ENCODE measurements at places on chromosomes 3 and 15. TPM values are rescaled to one million over a fixed set of nuclear protein-coding genes. Genes with fewer than 3 reads are reported as not detected.

Gene CDHR4
- total RNA-seq: not detected

Gene TMPRSS7
- total RNA-seq: not detected

Gene CCDC39
- total RNA-seq: 0.52 TPM

Gene CTXND1
- not detected for total RNA-seq

GRCh38 chr15:81087066-81087465 lies 47.0 kb upstream of the CFAP161 start:
- no peaks in the 10 kb centered on the region for H3K36me3 ChIP-seq
- no peaks in the 10 kb centered on the region for H3K4me1 ChIP-seq

DNA sequence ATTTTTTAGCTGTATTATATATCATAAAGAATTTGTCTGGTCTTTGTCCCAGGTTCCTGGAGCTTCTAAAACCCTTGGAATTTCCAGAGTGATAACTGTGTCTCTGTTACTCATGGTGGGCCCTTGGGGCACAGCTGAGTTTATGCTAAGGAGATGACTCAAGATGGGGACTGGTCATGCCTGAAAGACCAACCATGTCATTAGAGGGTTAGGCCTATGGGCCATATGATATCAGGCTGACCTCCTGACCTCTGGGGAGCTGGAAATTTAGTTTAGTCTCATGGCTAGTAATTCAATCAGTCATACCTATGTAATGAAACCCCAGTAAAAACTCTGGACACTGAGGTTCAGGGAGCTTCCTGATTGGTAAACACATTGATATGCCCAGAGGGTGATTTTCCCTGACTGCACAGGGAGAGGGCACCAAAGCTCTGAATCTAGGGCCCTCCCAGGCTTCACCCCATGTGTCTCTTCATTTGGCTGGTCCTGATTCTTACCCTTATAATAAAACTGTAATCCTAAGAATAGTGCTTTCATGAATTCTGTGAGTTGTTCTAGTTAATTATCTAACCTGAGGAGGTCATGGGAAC lies 69.6 kb downstream of the EEFSEC start:
- peaks cover 12% of the 10 kb centered on the region for H3K36me3 ChIP-seq
- H3K27me3 ChIP-seq: no peaks in the 10 kb centered on the region
- no peak for DNase-seq
- peaks cover 4% of the 10 kb centered on the region for H3K4me1 ChIP-seq
- H3K27ac ChIP-seq: no peak overlapping the region

DNA sequence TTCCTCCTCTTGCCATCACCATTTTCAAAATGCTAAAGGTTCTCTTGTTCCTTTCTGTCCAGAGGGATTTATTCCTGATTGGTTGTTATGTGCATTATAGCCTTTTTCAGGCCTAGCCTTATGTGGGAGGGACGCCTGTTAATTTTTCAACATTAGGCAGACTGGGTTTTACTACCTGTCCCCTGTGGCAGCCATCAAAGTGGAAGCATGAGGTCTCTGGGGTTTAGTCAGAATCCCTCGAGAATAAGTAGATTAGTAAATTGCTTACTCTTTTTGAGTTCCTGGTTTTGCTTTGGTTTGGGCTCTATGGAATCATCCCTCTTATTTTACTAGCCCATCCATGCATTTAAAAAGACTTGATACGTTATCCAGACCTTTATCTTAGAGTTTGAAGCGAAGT lies 32.4 kb downstream of the PAK2 start:
- no peaks in the 10 kb centered on the region for H3K36me3 ChIP-seq
- no peak for DNase-seq
- no peak overlapping the region for H3K4me3 ChIP-seq
- H3K27me3 ChIP-seq: no peaks in the 10 kb centered on the region
- H3K27ac ChIP-seq: peak overlapping the region; percentile 28

- H3K4me1 ChIP-seq: peaks cover 39% of the 10 kb centered on the region
- H3K27me3 ChIP-seq: no peaks in the 10 kb centered on the region
- no peak overlapping the region for H3K4me3 ChIP-seq
- H3K27ac ChIP-seq: no peak overlapping the region
- no peaks in the 10 kb centered on the region for H3K36me3 ChIP-seq
- DNase-seq: no peak
Observed at GRCh38 chr15:78054518-78054917, 23.0 kb downstream of the TBC1D2B start.

- H3K4me1 ChIP-seq: no peaks in the 10 kb centered on the region
- H3K36me3 ChIP-seq: peaks cover 10% of the 10 kb centered on the region
- no peak overlapping the region for H3K4me3 ChIP-seq
- H3K27ac ChIP-seq: no peak overlapping the region
Observed at GRCh38 chr3:184144505-184144904, 9.3 kb downstream of the EIF2B5 start.

DNA sequence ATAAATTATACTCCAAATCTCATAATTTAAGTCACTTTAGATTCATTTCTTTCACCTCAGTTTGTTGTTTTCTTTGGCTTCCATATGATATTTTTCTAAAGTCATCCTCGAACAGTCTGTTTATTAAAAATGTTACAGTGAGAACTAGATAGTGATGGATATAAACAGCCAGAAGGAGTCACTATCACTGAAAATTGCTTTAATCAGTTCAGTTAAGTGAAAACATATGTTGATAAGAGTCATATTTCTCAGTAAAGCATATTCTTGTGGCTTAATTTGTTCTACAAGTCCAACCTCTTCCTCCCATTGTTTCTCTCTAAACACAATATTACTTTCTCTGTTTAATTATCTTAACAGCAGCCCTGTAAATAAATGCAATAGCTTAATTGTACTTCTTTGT lies 427.5 kb upstream of the ALCAM start:
- H3K27me3 ChIP-seq: no peaks in the 10 kb centered on the region
- no peak for DNase-seq
- H3K36me3 ChIP-seq: no peaks in the 10 kb centered on the region
- H3K4me3 ChIP-seq: no peak overlapping the region

DNA sequence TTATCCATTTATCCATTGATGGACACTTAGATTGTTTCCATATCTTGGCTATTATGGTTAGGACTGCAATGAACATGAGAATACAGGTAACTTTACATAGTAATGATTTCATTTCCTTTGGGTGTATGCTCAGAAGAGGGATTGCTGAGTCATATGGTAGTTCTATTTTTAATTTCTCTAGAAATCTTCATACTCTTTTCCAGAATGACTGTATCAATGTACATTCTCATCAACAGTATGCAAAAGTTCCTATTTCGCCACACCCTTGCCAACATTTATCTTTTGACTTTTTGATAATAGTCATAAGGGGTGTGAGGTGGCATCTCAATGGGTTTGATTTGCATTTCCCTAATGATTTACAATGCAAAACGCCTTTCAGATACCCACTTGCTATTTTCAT lies 6.2 kb upstream of the NIPA1 start:
- H3K27me3 ChIP-seq: no peaks in the 10 kb centered on the region
- no peaks in the 10 kb centered on the region for H3K36me3 ChIP-seq
- peaks cover 14% of the 10 kb centered on the region for H3K4me1 ChIP-seq
- H3K4me3 ChIP-seq: no peak overlapping the region
- no peak for DNase-seq

- 0 out of 2 replicates have a peak, but pooled peaks cover 5% of the 10 kb centered on the region for H3K36me3 ChIP-seq
- H3K27ac ChIP-seq: no peak overlapping the region
- H3K27me3 ChIP-seq: no peaks in the 10 kb centered on the region
- no peak overlapping the region for H3K4me3 ChIP-seq
- peaks cover 34% of the 10 kb centered on the region for H3K4me1 ChIP-seq
- DNase-seq: no peak
Observed at GRCh38 chr3:116148881-116149851, 296.1 kb downstream of the LSAMP start.

DNA sequence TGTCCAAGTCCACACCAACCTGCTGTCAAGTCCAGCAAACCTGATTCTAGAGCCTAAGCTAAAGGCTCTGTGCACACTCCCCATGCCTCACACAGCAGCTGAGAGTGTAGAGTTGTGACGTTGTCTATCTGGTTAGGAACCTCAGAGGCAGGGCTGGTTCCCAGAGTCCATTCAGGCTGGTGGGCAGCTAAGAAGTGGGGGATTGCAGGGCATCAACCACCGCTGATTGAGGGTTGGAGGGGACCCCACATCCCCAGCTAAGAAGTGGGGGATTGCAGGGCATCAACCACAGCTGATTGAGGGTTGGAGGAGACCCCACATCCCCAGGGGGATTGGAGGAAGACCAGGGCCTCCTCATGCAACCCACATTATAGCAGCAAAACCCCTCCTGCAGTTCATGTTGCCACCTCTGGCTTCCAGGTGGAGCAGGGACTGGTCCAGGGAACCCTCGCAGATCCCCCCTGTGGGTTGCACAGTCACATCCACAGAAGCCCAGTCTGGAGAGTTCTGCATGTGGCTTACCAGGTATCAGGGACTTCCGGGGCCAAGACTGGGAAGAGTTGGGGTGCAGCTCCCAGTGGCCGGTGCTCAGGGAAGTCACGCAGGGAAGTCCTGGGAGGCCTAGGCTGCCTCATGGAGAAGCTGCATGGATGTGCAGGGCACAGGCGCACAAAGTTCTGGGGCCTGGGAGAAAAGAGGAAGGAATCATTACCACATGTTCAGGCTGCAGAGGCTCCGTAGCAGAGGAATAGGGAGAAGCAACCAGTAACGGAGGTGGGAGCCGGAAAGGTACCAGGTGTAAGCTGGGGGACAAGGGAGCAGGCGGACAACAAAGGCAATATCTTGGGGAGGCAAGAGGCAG lies 71.4 kb upstream of the PCSK6 start:
- no peak overlapping the region for H3K27ac ChIP-seq
- H3K27me3 ChIP-seq: no peaks in the 10 kb centered on the region
- no peaks in the 10 kb centered on the region for H3K4me1 ChIP-seq
- no peaks in the 10 kb centered on the region for H3K36me3 ChIP-seq
- H3K4me3 ChIP-seq: no peak overlapping the region

DNA sequence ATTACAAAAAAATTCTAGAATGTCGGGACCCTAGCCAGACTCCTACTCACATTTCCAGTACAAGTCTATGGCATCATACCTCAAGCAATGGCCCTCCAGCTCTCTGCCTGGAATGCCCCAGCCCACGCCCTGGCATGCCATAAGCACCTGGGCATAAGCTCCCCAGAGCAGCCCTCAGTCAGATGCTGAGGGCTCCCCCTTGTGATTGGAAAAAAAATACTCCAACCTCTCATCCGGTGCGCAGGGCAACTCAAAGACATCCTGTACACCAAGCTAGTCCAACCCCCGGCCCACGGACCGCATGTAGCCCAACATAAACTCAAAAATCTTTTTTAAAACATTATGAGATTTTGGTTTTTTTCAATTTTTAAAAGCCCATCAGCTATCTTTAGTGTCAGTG lies 115.4 kb downstream of the NEK10 start:
- no peaks in the 10 kb centered on the region for H3K27me3 ChIP-seq
- no peak overlapping the region for H3K27ac ChIP-seq
- H3K4me1 ChIP-seq: no peaks in the 10 kb centered on the region
- peak; percentile 78 for DNase-seq
- no peaks in the 10 kb centered on the region for H3K36me3 ChIP-seq

DNA sequence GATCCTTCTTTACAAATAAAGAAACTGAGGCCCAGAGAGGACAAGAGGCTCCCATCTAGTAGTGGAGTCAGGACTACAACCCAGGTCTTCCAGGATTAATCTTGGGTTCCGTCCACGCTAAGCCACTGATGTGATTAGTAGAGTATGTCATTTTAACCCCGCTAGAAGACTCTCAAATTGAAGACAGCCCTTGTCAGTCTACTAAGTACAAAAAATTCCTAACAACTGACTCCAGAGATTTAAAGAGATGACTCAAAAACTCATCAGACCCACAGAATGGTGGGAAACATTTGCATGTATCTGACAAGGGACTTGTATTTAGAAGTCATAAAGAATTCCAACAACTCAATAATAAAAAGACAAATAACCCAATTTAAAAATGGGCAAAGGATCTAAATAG lies 145.3 kb downstream of the CNTN3 start:
- no peaks in the 10 kb centered on the region for H3K4me1 ChIP-seq
- no peak overlapping the region for H3K27ac ChIP-seq
- no peak overlapping the region for H3K4me3 ChIP-seq
- H3K36me3 ChIP-seq: no peaks in the 10 kb centered on the region
- H3K27me3 ChIP-seq: no peaks in the 10 kb centered on the region
- no peak for DNase-seq

GRCh38 chr3:123405936-123406510 lies 42.9 kb downstream of the ADCY5 start:
- no peaks in the 10 kb centered on the region for H3K36me3 ChIP-seq
- no peaks in the 10 kb centered on the region for H3K27me3 ChIP-seq
- no peak overlapping the region for H3K27ac ChIP-seq
- peaks cover 5% of the 10 kb centered on the region for H3K4me1 ChIP-seq
- peak; percentile 27 for DNase-seq

- no peaks in the 10 kb centered on the region for H3K27me3 ChIP-seq
- DNase-seq: peak; percentile 65
- H3K4me3 ChIP-seq: no peak overlapping the region
Observed at GRCh38 chr3:129625072-129625874, 18.8 kb upstream of the PLXND1 start.

DNA sequence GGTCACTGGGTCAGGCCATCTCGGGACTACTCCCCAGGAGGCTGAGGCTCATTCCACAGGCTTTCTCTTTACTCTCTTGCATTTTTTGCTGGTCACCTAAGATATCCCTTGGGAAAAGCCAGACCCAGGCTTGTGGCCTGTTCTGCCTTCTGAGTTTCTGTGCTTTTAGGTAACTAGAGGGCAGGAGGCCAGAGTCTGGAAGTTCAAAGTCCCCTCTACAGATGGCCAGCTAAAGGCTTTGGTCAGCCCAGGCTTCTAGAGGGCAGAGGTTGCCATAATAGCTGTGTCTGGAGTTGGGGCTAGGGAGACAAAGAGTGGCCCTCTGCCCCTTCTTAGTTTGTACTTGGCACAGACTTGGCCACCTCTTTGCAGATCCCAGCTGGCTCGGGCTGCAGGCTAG lies 8.4 kb upstream of the PARP6 start:
- no peaks in the 10 kb centered on the region for H3K4me1 ChIP-seq
- no peak for DNase-seq
- H3K27ac ChIP-seq: no peak overlapping the region

GRCh38 chr3:119236756-119237155 lies 3.9 kb downstream of the B4GALT4 start:
- H3K27me3 ChIP-seq: no peaks in the 10 kb centered on the region
- H3K4me3 ChIP-seq: no peak overlapping the region
- H3K27ac ChIP-seq: no peak overlapping the region
- H3K36me3 ChIP-seq: peaks cover 32% of the 10 kb centered on the region
- peaks cover 17% of the 10 kb centered on the region for H3K4me1 ChIP-seq
- no peak for DNase-seq

- H3K36me3 ChIP-seq: no peaks in the 10 kb centered on the region
- H3K4me3 ChIP-seq: no peak overlapping the region
- DNase-seq: peak; percentile 92
- H3K4me1 ChIP-seq: peaks cover 13% of the 10 kb centered on the region
Observed at GRCh38 chr3:39378088-39378487, 5.1 kb upstream of the SLC25A38 start.

Measured in GM23338 (cell line).